Activated T-cell treated with anti-CD3 and anti-CD28 coated beads, Interleukin-2, amount 50 U/mL, for 4 hours (primary cell): ENCODE measurements at places on chromosomes 3 and 15. TPM values are rescaled to one million over a fixed set of nuclear protein-coding genes. Genes with fewer than 3 reads are reported as not detected.

The VGLL3 gene
- total RNA-seq: 0.14 TPM

The UCN2 gene
- 0.13 TPM for total RNA-seq

The C3orf85 gene
- not detected for total RNA-seq

GRCh38 chr3:132346841-132347736 lies 29.9 kb downstream of the ACP3 start:
- DNase-seq: no peak

DNA sequence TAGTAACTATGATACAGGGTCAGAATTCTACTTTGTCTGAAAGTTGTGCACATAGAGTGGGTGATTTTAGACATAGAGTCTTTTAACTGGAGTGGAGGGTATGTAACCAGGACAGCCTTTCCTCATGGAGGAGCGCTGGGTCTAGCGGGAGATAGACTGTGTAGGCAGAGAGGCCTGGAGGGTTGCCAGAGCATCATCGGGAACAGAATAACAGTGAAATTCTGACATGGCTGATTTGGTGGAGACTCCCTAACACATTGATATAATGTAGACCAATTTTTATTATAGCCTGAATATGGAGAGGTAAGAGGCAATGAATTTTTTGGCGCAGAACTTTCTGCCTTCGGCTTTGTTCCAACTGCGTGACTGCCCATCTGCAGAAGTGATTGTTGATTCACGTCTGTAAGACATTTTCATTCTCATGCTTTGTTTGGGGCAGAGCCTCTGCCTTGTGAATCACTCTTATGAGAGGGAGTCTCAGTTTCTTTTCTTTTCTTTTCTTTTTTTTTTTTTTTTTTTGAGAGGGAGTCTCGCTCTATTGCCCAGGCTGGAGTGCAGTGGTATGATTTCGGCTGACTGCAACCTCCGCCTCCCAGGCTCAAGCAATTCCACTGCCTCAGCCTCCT lies 16.0 kb downstream of the LPP start:
- DNase-seq: no peak

GRCh38 chr3:102536456-102536855 lies 101.6 kb downstream of the ZPLD1 start:
- DNase-seq: no peak

- DNase-seq: no peak
Observed at GRCh38 chr3:130093741-130094391, 12.2 kb downstream of the ALG1L2 start.
